NCI-H2081 (cell line): ENCODE measurements at places on chromosomes 6 and 20.
A peak's percentile ranks its signal among the peaks of the same experiment; 100 is the strongest.

DNA sequence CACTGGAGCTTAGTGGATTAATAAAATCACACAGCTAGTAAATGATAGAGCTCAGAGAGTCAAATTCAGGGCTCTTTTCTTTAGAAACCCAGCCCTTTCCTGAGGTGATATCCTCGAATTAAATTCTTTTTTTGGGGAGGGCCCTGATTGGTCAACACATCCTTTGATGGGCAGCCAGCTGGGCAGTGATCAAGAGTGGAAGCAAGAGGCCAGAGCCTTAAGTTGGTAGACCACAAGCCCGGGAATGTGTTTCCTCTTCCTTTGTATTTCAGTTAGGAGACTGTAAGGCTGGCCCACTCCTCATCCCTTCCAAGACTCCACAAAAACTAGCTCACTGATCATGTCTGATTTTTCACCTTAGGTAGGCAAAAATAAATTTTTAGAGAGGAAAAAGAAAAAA, 640.5 kb downstream of the DHX35 start:
- no peak for DNase-seq

DNA sequence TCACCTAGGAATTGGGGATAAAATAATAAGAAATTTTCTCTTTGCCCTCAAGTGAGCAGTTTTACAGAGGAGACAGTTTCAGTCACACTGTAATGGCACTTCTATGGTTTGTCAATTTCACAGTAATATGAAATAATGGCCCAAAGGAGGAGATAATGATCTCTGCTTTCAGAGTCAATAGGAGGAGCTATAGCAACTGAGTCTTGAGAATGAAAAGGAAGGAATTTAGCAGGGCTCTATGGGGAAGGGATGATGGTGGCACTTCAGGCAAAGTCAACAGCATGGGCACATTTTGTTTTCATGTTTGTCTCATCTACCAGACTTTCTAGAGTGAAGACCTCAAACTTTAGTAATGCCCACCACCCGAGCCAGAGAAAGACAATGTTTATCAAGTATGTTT, 138.3 kb upstream of the HMGN3 start:
- DNase-seq: no peak

DNA sequence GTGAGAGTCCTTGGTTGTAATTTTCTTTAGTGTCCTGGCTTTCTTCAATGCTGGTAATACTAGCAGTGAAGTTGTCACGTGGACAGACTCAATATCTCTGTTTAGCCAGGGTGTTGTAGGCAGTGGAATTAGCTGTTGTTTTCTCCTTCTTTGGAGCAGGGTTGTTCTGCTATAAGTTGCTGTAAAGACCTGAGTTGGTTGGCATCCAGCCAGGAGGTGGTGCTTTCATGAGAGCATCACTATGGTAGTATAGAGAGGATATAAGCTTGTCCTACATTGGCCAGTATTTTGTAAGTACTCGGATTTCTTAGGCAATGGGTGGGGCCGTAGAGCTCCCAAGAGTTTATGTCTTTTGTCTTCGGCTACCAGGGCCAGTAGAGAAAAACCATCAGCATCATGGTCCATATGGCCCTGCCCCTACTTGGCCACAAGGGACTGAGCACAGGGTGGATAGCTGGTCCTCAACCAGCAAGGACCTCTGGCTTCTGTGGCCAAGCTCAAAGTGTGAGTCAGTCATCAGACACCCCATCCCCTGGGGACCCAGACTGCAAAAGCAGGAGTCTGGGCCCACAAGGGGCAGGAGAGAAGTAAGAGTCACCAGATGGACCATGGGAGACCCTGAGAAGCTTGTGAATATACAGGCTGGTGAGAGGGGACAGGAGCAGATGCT, 127.9 kb upstream of the NXT1 start:
- DNase-seq: no peak

- no peak for DNase-seq
Measured at GRCh38 chr6:5746759-5747130, 260.0 kb downstream of the NRN1 start.

- no peak for DNase-seq
Measured at GRCh38 chr6:169024047-169024660, 229.5 kb downstream of the THBS2 start.

DNA sequence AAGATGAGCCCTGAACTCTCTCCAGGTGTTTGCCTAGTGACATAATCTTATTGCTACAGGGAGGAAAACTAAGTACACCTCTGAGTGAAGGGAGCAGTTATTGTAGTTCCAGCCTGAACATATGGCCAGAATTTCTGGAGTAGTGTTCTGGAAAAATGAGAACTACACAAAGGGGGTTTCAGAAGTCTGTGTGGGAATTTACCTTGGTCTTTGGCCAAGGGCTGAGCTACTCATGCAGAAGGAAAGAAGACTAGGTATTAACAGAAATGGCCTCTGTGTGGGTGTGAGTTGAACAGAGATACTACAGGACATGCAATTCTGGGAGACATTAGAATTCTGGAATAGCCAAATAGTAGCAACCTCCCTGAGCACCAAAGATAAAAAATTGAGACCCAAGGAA, 1009.7 kb upstream of the GJE1 start:
- no peak for DNase-seq

- DNase-seq: peak; percentile 13
Measured at GRCh38 chr6:56699066-56699654, 56.5 kb upstream of the DST start.

GRCh38 chr6:9494864-9495263, 920.0 kb downstream of the TFAP2A start:
- no peak for DNase-seq

DNA sequence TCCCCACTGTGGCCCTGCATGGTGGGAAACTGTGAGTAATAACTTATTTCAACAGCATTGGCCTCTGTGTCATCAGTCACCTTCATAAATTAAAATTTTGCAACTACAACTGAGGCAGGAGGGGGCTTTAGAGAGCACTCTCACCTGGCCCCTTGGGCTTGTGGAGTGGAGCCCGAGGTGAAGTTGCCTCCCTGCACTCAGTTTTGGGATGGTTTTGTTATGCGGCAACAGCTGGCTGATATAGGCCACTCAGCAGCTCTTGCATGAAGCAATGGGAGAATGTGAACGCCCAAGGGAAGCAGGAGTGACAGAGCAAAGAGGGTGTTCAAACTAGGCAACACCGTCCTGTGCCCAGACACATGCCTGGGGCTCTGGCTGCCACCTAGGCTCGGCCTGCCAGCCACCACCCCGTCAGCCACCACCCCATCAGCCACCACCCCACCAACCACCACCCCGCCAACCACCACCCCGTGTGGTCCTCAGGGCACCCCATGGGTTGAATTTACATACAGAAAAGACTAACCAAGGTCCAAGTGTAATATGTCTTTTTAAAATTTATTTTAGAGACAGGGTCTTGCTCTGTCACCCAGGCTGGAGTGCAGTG, 4.3 kb upstream of the GFRA4 start:
- DNase-seq: no peak

DNA sequence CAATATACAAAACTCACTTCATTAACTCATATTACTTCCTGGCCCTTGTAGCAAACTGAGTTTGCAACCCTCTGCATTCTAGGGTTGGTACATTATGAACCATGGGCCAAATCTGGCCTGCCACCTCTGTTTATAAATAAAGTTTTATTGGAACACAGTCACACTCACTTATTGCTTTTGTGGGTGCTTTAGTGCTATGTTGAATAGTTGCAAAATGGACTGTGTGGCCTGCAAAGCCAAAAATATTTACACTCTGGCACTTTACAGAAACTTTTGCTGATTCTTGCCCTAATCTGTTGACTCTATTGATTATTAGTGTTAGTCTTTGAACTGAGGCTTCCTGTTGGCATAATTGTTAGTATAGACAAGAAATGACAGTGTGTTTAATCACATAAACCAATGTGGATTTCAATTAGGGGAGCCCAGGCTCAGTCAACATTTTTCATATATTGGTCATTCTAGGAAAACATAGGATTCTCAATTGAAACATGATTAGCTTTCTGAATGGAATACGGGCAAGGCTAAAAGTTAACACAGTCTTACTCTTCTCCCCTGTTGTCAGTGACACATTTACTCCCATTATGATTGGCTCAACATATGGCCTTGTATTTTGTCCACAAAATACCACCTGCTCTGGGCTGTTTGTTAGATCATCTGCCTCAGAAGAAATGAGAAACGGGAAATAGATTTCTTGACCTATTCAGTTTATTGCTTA, 241.9 kb upstream of the ZFP64 start:
- no peak for DNase-seq

DNA sequence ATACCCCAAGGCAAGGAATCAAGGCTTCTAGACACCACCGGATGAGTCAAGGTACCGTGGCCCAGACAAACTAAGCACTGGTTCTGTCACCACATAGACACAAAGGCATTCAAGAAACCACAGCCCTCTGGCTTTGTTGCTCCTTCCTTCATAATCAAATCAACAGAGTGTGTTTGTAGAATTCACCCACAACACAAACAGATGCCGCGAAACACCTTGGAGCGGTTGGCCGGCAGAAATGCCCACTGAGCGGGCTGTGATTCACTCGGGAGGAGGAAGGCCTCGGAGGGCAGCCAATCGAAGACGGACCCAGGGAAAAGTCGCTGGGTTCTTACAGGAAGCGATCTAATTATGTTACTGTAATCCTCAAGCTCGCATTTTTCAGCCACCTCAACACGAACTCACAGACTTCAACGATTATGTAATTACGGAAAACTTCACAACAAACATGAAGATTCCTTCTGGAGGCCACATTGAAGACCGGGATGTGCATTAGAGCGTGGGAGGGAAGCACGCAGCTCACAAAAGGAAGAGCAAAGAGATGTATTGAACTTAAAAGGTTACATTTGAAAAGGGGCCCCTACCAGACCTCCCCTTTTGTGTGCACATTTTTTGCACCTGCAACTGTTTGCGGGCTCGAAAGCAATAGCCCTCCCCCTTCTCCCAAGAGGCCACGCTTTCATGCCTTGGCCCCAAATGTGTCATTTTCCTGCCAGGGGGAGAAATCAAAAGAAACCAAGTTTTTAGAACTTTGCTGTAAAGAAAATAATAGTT, 184.7 kb upstream of the PREP start:
- no peak for DNase-seq

- no peak for DNase-seq
Measured at GRCh38 chr6:107600121-107600520, 110.2 kb downstream of the SOBP start.

GRCh38 chr6:163314791-163315470, 99.6 kb upstream of the QKI start:
- DNase-seq: no peak

DNA sequence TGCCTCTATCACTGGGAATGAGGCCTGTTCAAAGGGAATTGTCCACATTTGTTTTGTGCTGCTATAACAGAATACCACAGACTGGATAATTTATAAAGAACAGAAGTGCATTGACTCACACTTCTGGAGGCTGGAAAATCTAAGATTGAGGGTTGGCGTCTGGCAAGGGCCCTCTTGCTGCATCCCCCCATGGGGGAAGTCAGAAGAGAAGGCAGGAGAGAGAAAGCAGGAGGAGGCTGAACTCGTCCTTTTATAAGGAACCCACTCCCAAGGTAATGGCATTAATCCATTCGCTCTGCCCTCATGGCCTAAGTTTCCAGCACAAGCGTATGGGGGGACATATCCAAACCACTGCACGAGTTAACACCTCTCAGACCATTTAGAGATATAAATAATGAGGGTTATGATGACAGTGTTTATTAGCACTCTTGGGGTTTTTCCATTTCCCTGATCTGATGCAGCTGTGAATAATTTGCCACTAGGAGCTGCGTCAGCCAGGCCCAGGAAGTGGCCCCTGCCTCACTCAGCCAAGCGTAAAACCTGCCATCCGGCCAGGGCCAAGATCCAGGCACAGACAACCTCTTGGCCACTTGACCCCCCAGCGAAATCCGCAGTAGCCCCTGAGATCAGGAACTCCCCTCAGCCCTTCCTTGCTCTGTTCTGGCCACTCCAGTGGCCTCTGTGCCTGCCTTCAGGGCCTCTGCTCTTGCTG, 14.2 kb upstream of the SLCO4A1 start:
- DNase-seq: no peak

GRCh38 chr6:159913862-159914564, 23.2 kb downstream of the MAS1 start:
- no peak for DNase-seq
